ENCODE measurements at places on chromosomes 5 and 9. TPM values are rescaled to one million over a fixed set of nuclear protein-coding genes. Genes with fewer than 3 reads are reported as not detected.
A peak's percentile ranks its signal among the peaks of the same experiment; 100 is the strongest.

DNA sequence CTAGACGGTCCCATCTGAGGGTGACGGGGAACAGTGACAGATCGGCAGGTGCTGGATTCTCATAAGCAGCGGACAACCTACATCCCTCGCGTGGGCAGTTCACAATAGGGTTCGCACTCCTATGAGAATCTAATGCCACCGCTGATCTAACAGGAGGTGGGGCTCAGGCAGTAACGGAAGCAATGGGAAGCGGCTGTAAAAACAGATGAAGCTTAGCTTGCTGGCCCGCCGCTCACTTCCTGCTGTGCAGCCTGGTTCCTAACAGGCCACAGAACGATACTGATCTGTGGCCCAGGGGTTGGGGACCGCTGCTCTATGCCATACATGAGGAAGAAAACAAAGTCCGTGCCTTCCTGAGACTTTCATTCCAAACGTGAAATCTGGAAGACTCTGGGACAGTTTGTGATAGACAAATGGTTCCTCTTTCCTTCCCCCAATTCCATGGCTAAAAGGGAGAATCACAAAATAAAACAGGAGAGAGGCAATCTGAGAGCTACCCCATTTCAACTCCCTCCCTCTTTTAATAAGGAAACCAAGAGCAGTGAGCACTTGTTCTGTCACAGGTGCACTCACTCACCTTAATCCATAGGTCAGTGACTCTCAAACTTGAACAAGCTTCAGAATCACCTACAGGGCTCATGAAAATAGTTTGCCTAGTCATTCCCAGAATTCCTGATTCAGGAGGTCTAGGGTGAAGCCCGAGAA, 12.1 kb downstream of the PDCL start:
- peaks cover 49% of the 10 kb centered on the region for H3K4me1 ChIP-seq
- peaks cover 38% of the 10 kb centered on the region for H3K36me3 ChIP-seq
- no peak overlapping the region for H3K4me3 ChIP-seq
- peak; percentile 87 for DNase-seq
- H3K27me3 ChIP-seq: no peaks in the 10 kb centered on the region

GRCh38 chr5:74978345-74978744, 74.0 kb downstream of the GCNT4 start:
- H3K27me3 ChIP-seq: no peaks in the 10 kb centered on the region
- DNase-seq: no peak
- H3K4me1 ChIP-seq: peaks cover 6% of the 10 kb centered on the region
- no peaks in the 10 kb centered on the region for H3K36me3 ChIP-seq
- H3K27ac ChIP-seq: no peak overlapping the region
- H3K4me3 ChIP-seq: no peak overlapping the region

- H3K4me3 ChIP-seq: no peak overlapping the region
- H3K4me1 ChIP-seq: peaks cover 7% of the 10 kb centered on the region
- DNase-seq: no peak
- H3K36me3 ChIP-seq: no peaks in the 10 kb centered on the region
These were observed 18.1 kb downstream of the MAMDC2 start for GRCh38 chr9:70061776-70062175.

DNA sequence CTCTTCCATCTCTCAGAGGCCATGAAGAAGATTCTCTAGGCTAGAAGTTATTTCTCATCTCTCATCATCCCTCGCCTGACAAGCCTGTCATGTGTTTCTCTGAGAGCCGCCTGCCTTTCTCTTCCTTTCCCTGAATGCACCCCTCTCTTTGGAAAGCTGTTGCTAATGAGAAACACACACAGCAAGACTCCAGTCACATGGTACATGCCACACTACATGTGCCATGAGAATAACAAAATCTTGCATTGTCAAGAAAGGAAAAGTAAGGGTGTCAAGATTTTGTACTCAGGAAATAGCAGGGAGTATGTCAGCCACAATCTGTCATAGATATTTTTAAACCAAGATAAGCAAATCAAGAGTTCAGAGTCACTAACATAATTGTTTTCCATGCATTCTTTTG, 8.9 kb downstream of the AGXT2 start:
- no peak overlapping the region for H3K4me3 ChIP-seq
- no peaks in the 10 kb centered on the region for H3K4me1 ChIP-seq
- no peaks in the 10 kb centered on the region for H3K27me3 ChIP-seq

DNA sequence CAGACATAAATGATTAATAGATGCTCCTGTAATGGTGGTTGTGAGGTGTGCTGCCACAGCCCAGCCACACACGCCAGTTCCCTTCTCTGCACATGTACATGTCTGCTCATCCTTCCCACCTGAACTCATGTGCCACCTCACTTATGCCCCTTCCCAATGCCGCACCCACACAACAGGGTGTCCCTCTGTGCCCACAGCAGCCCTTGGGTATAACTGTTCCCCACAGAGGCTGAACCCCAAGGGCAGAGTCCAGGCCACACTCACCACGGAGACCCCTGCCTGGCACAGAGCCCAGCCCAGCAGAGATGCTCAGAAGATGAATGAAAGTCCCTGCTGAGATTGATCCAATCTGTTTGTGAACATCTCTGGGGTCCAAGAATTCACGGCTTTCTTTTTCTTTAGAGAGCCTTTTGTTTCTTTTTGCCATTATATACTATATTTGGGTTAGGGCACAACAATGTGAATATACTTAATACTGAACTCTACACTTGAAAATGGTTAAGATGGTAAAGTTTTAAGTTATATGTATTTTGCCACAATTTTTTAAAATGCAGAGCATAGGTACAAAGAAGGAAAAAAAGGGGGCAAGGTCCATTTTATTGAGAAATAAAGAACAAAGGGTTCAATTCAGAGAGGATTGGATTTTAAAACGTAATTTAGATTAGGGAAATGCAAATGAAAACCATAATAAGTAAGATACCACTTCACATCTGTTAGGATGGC, 29.6 kb downstream of the IRF1 start:
- H3K4me1 ChIP-seq: peaks cover 88% of the 10 kb centered on the region
- peaks cover 5% of the 10 kb centered on the region for H3K36me3 ChIP-seq
- no peak overlapping the region for H3K4me3 ChIP-seq
- peak overlapping the region; percentile 95 for H3K27ac ChIP-seq

DNA sequence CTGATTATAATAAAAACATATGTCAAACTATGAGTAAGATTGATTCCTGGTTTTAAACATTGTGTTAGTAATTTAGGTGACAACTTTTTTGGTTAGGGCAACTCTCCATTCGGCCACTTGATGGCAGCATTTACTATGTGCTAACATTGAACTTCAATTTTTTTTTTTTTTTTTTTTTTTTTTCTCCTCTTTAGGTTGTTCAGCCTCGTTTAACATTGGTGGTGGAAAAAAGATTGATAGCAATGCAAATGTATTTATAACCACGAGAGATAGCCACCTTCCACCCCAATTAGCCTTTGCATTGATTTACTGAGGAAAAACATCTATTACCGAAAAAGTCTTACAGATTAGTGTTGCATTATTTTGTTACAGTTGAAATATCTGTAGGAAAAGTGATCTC, 159.1 kb downstream of the CSNK1G3 start:
- DNase-seq: no peak
- no peaks in the 10 kb centered on the region for H3K36me3 ChIP-seq
- no peaks in the 10 kb centered on the region for H3K4me1 ChIP-seq
- H3K27me3 ChIP-seq: no peaks in the 10 kb centered on the region
- H3K4me3 ChIP-seq: no peak overlapping the region
- no peak overlapping the region for H3K27ac ChIP-seq

- H3K27ac ChIP-seq: no peak overlapping the region
- H3K27me3 ChIP-seq: no peaks in the 10 kb centered on the region
- no peaks in the 10 kb centered on the region for H3K36me3 ChIP-seq
- no peak overlapping the region for H3K4me3 ChIP-seq
These were observed 220.6 kb downstream of the TRIM36 start for GRCh38 chr5:114948986-114949621.

DNA sequence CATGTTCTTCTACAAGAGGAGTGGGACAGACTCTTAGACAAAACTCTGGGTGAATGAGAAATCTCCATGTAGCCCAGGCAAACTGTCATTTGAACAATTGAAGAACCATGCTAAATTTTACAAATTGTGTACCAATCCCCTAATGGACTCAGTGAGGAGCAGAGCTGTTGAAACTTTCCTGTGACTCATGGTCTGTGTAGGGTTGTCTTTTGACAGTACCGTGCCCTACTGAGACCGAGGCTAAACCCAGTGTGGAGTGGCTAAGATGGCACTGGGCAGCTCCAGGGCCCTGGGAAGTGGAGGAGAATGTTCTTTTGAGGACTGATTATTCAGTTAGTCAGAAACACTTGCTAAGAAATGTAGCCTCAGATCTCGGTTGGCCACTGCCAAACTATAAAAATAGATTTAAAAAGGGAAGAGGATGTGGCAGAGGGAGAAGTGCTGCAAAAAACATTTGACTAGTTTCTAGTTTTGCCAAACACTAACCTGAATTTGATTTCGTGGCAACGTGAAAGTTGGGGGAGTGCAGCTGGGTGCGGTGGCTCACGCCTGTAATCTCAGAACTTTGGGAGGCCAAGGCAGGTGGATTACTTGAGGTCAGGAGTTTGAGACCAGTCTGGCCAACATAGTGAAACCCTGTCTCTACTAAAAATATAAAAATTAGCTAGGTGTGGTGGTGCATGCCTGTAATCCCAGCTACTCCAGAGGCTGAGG, 24.7 kb downstream of the POU4F3 start:
- no peaks in the 10 kb centered on the region for H3K27me3 ChIP-seq
- no peak for DNase-seq
- no peaks in the 10 kb centered on the region for H3K36me3 ChIP-seq
- H3K27ac ChIP-seq: no peak overlapping the region
- H3K4me1 ChIP-seq: no peaks in the 10 kb centered on the region
- H3K4me3 ChIP-seq: no peak overlapping the region

DNA sequence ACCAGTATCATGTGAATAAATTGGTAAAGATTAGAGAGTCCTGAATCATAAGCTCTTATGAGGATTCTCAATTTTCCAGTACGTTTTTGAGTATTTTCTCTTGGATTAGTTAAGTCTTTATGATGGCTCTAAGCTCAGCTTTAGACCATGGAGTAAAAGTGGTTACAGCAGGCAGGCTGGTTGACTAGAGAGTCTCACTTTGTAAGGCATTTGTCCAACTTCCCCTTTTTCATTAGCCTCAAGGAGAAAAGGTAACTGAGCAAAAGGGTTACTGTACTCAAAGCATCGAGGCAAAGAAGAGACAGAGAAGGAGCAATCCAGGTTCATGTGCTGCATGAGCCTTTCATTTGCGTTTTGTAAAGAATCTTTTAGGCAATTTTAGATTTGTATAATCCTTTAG, 8.5 kb downstream of the NOP16 start:
- no peak overlapping the region for H3K4me3 ChIP-seq
- no peaks in the 10 kb centered on the region for H3K27me3 ChIP-seq
- no peaks in the 10 kb centered on the region for H3K4me1 ChIP-seq
- H3K36me3 ChIP-seq: peaks cover 44% of the 10 kb centered on the region

The ARID3C gene
- total RNA-seq: not detected

The SLC6A19 gene
- 0.50 TPM for total RNA-seq

The VCAN gene
- total RNA-seq: 74.2 TPM

The SPINK6 gene
- not detected for total RNA-seq

The FAM151B gene
- total RNA-seq: 4.0 TPM

Data from spleen (tissue), 13 donors.